Naive thymus-derived CD8-positive, alpha-beta T cell (primary cell): ENCODE measurements at places on chromosomes 7 and 10.
A peak's percentile ranks its signal among the peaks of the same experiment; 100 is the strongest.

GRCh38 chr7:28348636-28349035 lies 63.7 kb upstream of the CREB5 start:
- DNase-seq, result no peak

DNA sequence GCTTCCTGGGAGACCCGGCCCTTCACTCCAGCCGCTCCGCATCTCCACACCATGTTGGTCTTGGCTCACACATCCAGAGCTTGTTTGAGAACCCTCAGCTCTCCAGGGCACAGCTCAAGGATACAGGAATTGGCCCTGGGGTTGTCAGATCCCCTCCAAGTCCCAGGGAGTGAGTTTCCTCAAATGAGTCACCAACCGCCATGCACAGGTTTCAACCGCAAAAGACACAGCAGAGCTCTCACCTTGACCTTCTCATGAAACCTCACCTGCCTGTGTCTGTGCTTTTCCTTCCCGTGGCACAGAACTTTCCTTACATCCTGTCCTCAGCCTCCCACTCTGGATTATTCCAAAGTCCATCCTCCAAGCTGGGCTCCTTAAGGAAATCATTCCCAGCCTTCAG lies 20.6 kb downstream of the AZGP1 start:
- no peak for DNase-seq

DNA sequence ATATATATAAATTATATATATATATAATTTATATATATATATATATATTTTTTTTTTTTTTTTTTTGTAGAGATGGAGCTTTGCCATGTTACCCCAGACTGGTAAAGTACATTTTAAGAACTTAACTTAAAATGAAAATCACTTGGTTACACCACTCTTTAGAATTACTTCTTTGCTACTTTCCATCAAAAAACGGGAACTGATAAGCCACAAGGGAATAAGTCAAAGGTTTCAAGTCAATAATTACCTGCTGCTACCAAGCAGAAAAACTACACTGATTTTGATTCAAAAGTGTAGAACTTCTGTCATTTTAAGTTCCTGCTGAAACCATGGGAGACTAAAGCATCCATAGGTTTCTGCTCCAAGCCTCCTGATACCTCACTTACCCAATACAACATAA lies 12.2 kb downstream of the PPA1 start:
- DNase-seq, result no peak

DNA sequence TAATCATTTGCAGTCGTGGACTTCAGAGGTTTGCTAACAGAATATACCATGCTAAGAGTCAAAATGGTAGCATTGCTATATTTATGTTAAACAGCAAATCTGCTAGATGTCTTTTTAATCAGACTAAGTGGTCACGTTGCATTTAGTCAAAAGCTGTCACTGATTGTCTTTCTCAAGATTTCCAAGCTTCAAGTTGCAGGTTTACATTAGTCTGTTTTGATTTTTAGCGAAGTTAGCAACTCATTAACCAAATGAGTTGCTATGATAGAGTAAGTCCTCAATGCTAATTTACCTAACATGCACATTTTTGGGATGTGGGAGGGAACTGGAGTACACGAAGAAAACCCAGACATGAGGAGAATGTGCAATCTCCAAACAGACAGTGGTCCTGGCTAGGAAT lies 653.2 kb downstream of the TNS3 start:
- DNase-seq, result no peak

GRCh38 chr10:15346440-15347141 lies 24.5 kb downstream of the FAM171A1 start:
- DNase-seq, result no peak

DNA sequence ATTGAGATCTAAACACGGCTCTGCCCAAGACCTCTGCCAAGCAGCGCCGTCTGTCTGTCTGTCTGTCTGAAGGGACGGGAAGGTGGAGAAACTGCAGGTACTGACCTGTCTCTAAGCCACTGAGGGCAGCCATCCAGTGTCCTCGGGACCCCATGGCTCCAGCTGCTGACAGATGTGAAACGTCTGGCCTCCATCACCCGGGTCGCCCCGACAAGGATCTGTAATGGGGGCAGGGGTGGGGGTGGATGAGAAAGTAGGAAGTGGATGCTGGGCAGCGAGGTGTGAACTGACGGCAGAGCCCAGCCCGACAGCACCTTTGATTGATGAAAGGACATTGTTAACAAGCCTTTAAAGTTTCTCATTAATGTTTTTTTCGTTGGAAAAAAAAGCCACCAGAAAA lies 193.1 kb downstream of the EBF3 start:
- DNase-seq, result no peak

DNA sequence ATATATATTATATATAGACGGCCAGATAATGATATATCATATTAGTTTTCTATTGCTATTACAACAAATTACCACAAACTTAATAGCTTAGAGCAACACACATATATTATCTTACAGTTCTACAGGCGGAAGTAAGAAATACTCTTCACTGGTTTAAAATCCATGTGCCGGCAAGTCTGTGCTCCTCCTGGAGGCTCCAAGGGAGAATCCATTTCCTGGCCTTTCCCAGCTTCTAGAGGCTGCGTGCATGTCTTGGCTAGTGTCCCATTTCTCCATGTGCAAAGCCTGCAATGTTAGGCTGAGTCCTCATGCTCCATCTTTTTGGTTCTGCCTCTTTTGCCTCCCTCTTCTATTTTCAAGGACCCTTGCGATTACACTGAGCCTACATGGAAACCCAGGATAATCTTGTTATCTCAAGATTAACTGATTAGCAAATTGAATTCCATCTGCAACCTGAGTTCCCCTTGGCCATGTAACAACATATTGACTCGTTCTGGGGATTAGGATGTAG lies 23.9 kb upstream of the PNLIPRP3 start:
- DNase-seq, result no peak

- peak; percentile 9 for DNase-seq
Observed at GRCh38 chr7:99011341-99011705, 132.6 kb downstream of the SMURF1 start.

DNA sequence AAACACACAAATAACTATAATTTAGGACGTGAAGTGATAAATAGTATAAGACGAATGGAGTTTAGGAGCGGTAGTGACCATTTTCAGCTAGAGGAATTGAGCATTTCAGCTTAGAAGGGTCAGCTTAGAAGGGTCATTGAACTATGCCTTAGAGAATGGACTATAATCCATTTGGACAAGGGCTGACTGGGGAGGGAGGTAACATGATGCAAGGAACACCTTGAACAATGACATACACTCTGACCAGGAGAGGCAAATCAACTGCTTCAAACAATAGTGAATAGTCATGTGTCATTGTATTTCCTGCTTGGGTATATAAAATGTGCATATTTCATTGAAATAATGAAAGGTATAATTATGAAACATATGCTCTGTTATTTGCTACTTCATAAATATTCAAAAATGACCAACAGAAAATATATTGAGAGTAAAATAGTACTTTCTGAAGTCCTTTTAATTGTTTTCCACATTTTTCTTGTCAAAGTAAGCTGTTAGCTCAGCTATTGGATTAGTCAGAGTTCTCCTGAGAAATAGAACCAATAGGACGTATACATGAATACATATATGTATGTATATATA lies 40.5 kb upstream of the WASL start:
- no peak for DNase-seq

- no peak for DNase-seq
Observed at GRCh38 chr7:28390426-28390825, 21.9 kb upstream of the CREB5 start.

DNA sequence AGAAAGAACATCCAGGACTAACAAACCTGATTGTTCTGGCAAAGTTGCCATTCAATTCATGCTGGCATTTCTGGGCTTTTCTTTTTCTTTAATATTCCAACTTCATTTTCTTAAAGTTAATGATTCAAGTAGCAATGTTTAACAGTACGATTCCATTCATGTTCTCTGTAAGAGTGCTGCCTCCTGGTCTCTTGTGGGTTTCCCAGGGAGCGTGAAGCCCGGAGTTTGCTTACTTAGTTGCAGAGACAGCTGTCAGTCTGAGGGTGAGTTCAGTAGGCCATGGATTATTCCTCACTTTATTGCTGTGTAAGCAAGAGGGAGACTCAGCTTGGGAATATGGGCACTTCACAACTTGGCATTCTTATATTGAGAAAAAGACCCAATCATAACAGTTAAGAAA lies 142.2 kb downstream of the TWIST1 start:
- no peak for DNase-seq

GRCh38 chr10:78071140-78071856 lies 37.6 kb downstream of the RPS24 start:
- no peak for DNase-seq

DNA sequence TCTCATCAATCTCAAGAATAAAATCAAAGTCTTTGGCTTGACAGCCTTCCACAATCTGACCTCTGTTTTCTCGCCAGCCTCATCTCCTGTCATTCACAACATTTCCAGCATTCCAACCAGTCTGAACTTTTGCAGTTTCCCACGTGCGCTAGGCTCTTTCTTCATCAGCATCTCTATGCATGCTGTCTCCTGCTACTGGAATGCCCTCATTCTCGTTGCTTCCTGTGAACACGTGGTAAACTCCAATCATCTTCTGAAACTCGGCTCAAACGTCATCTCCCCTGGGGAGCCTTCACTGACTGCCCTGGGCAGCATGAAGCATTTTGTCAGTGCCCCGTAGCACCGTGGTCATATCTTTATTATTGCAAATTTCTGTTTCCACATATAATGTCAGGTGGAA lies 12.2 kb upstream of the RSBN1L start:
- no peak for DNase-seq

GRCh38 chr10:24390746-24391145 lies 181.8 kb downstream of the KIAA1217 start:
- no peak for DNase-seq

GRCh38 chr7:153440715-153441114 lies 611.5 kb upstream of the DPP6 start:
- DNase-seq, result no peak

DNA sequence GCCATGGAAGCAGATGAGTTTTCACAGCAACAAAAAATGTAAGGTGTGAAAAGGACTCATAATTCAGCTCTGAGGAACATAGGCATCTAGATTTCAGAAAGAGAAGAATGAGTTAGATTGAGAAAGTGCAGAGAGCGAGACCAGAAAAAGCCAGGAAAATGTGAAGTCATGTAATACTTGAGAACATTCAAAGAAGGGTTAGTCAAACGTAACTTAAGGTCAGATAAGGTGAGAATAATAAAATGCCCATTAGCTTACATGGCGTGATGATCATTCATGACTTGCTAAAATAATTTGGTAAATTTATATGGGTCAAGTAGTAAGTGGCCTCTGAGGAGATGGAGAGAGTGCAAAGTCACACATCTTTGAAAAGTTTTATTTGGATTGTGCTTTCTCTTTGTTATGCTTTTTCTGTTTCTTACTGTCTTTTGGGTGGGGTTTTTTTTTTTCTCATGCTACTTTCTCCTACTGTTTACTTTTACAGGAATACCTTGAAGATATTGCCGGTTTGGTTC lies 271.8 kb upstream of the NRG3 start:
- no peak for DNase-seq

DNA sequence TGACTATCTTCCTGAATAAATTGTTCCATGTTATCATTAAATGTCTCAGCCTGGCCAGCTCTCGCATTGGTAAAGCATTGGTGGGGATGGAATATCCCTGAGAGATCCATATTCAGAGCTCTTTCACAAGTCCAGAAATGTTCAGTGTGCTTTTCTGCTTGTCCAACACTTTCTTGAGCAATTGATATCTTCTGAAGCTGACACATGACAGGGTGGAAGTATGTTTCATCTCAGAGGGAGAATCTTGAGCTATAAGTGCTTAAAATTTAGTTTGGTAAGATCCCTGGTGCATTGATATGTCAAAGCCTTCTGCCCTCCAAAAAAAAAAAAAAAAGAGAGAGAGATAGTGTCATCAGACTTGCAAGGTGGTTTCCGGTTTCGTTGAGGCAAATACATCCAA lies 7.4 kb downstream of the IFIT3 start:
- no peak for DNase-seq

DNA sequence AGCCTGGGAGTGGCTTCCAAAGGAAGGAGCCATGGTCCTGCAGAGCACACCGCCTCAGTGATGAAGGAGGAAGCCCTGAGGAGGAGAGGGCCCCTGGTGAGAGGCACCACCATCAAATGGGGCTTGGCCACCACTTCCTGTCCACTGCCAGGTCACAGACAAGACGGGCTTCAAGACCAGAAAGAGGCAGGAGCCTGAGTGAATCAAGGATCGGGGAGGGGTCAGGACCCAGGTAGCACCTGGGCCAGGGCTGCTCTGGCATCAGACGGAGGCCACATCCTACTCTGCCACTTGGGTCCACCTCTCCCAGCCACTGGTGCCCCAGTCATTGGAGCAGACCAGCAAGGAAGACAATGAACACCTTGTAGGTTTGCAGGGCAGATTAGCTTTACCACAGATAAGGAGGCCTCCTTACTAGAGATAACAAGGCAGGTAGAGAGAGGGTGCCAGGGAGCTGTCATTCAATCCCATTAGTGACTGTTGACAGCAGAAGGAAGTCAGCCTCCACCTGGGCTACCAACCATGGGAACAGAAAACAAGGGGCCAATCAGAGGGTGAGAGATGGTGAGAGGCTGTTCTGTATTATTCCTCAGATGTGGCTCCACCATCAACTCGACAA lies 143.4 kb downstream of the TNS3 start:
- no peak for DNase-seq

DNA sequence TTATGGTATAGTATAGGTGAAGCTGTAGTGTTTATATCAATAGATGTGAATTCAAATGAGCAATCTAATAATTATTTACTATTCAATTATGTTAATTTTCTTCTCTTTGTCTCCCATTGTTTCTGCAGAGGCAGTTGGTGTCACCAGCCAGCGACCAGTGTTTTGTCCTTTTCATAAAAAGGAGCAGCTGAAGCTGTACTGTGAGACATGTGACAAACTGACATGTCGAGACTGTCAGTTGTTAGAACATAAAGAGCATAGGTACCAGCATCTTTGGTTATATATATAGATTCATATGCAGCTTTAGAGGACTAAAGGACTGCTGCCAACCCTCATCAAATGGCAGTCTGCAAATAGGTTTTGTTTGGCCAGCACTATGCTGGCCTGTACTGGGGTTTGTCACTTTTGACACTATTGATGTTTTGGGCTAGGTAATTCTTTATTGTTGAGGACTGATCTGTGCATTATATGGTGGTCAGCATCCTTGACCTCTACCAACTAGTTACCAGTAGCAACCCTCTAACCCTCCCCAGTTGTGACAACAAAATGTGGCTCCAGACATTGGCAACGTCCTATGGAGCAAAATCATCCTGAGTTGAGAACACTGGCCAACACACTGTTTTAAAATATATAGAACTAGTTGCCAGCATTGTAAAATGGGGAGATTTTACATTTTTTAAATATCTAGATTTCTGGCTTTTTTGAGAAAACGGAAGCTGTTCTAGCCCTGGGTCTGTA lies 59.2 kb downstream of the TRIM24 start:
- no peak for DNase-seq

DNA sequence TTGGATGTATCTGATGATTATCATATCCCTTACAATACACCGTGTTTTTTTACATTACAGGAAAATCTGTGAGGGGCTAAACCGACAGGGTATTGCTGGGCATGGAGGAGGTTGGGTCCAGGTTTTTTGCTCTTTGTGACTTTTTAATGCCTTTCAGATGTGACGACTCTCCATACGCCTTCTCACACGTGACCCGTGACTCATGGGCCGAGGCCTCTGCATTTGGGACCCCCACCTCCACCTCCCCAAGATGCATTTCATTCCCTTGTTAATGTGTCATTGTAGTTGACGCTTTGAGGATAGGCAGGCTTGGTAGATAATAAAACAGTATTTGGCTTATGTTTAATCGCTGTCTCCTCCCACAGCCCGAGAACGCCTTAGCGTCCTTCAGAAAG lies 95.3 kb downstream of the CUX1 start:
- DNase-seq, result no peak

GRCh38 chr7:108415821-108416536 lies 40.3 kb downstream of the NRCAM start:
- DNase-seq, result peak; percentile 53
